Aortic smooth muscle cell (primary cell): ENCODE measurements at places on chromosomes 4 and X. TPM values are rescaled to one million over a fixed set of nuclear protein-coding genes. Genes with fewer than 3 reads are reported as not detected.

SOX3 gene
- total RNA-seq, result not detected in 2 replicates

SPIN4 gene
- total RNA-seq, result 2.3 and 2.4 TPM in 2 replicates

KLHL4 gene
- 1.3 and 1.6 TPM in 2 replicates for total RNA-seq

PNCK gene
- total RNA-seq, result under 0.01 and 0.06 TPM in 2 replicates

BEND2 gene
- not detected in 2 replicates for total RNA-seq

ARSJ gene
- 32.1 and 36.2 TPM in 2 replicates for total RNA-seq

ARL9 gene
- 0.13 and 0.19 TPM in 2 replicates for total RNA-seq

FRMPD3 gene
- total RNA-seq, result not detected in 2 replicates

POF1B gene
- total RNA-seq, result not detected in 2 replicates

SATL1 gene
- total RNA-seq, result not detected in 2 replicates
